ENCODE measurements at places on chromosomes 2 and 18.
A peak's percentile ranks its signal among the peaks of the same experiment; 100 is the strongest.

- no peak for DNase-seq
Measured at GRCh38 chr2:77325395-77325794, 196.8 kb downstream of the LRRTM4 start.

DNA sequence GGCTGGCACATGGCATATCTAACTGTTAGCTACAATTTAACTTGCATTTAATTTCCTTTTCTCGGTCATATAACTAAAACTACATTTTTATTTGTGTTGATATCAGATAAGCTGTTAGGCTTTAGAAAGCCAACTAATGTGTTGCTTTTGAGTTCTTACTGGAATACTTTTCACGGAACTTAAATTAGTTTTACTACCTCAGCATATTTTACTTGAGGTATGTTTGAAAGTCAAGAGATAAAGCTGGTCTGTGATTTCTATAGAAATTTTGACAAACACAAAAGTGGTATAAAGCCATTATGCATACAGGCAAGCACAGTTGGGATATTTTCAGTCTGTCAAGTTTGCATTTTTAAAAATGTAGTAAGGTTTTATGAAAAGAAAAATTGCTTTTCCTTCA lies 162.6 kb downstream of the ZNF804A start:
- no peak for DNase-seq

- DNase-seq, result no peak
Measured at GRCh38 chr2:80292474-80292873, 12.1 kb downstream of the LRRTM1 start.

DNA sequence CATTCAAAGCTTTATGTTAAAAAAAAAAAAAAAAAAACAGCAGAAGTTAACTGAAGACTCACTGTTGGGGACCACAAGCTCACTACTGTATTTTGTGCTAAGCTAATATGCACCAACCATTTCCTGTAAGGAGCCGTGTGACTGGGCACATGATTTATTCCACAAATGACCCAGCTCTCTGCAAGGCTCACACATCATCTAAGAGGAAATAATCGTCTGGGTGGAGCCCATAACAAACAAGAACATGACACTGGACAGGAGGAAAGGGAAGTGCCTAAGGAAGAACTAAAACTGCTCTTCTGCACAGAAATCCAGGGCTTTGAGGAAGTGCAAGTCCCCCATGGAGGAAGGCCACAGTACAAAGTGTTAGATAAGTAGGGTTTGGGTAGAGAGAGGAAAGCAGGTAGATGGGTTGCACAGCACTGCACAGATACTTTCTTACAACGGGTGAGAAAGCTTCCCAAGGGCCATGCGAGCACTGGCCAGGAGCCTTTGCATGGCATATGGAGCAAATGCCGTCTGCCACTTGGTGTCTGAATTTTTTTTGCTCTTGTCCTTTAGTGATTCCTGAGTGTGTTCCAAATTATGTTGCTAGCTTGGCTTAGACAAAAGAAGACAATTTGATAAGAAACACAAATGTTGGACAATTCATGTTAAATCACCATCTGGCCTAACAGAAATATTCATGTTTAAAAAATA lies 24.4 kb downstream of the NFE2L2 start:
- DNase-seq, result no peak

GRCh38 chr2:18378020-18378653 lies 182.3 kb downstream of the RDH14 start:
- no peak for DNase-seq

- DNase-seq, result no peak
Measured at GRCh38 chr2:47260971-47261370, 105.9 kb upstream of the STPG4 start.

GRCh38 chr2:180110469-180110868 lies 103.4 kb upstream of the CWC22 start:
- DNase-seq, result no peak

- DNase-seq, result no peak
Measured at GRCh38 chr2:171924170-171924942, 2.1 kb downstream of the HAT1 start.

- no peak for DNase-seq
Measured at GRCh38 chr2:12205086-12205485, 458.7 kb downstream of the LPIN1 start.

DNA sequence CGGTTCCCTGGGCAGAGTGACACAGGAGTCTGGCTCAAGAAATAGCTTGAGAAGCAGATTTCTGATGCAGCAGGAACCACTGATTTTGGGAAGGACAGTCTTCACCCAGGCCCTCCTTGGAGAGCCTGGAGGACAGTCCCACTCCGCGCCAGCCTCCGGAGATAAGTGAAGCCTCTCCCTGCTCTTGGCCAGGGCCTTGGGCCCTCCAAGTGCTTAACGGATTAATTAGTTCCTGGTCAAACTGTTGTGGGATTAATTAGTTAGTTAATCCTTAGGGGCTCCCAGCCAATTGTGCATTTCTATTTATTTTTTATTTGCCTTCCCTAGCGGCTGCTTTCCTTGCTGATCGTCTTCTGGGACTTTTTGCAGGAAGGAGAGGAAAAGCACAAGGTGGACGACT lies 19.6 kb downstream of the CPLX4 start:
- no peak for DNase-seq

DNA sequence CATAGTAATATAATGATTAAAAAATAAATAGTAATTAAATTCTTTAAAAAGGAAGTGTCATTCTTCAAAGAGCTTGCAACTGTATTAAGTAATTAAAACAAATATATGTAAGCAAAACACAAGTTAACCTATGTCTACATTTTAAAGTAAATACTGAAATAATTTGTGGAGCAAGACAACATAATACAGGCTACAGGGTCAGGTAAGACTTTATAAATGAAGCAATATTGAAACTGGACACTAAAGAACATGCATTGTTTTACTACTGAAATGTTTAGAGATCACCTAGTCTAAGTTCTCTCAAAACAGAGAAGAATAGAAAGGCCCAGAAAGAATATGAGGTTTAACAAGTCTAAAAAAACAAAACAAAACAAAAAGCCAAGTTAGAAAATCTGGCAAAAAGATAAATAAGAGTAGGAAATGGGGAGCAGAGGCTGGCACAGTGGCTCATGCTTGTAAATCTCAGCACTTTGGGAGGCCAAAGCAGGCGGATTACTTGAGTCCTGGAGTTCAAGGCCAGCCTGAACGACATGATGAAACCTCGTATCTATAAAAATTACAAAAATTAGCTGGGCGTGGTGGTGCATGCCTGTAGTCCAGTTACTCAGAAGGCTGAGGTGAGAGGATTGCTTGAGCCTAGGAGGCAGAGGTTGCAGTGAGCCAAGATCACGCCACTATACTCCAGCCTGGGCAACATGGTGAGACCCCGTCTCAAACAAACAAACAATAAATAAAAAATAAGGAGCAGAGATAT lies 34.4 kb downstream of the VPS54 start:
- DNase-seq, result no peak

GRCh38 chr18:44410740-44411139 lies 269.9 kb upstream of the SETBP1 start:
- DNase-seq, result no peak

GRCh38 chr2:46950314-46950713 lies 34.7 kb upstream of the MCFD2 start:
- no peak for DNase-seq

- DNase-seq, result no peak
Measured at GRCh38 chr2:205995260-205995659, 90.7 kb downstream of the INO80D start.

DNA sequence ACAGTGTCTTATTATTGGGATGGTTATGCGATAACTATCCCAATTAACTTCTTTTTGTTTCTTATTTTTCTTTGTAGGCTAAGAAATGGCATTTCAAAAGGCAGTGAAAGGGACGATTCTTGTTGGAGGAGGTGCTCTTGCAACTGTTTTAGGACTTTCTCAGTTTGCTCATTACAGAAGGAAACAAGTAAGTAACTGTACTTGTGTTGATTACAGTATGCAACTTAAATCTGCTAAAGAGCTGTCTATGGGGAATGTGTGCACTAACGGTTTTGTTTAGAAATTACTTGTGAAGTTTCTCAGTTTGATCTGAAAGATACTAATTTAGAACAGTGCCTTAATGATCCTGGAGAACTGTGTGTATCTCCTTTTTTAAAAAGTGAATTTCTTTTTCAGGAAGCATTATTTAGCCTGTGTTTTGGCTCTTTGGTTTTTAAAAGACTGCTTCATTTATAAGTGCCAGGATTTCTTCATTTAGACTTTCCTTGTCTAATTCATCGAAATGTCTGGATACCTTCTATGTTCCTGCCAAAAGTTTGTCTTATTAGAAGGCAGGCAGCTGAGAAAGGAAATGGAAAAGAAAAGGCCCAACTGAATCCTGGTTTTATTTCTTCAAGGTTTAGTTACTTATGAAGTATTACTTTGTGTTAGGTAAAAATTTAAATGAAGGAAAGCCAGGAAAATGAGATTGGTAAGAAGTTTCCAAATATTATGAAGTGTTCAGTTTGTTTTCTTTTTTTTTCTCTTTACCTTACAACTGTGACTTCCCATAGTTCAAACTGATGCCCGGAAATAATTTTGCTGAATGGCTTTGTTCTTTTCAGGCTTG lies 40.1 kb downstream of the GPD2 start:
- DNase-seq, result no peak

- DNase-seq, result no peak
Measured at GRCh38 chr2:10990561-10991111, 78.9 kb downstream of the KCNF1 start.

DNA sequence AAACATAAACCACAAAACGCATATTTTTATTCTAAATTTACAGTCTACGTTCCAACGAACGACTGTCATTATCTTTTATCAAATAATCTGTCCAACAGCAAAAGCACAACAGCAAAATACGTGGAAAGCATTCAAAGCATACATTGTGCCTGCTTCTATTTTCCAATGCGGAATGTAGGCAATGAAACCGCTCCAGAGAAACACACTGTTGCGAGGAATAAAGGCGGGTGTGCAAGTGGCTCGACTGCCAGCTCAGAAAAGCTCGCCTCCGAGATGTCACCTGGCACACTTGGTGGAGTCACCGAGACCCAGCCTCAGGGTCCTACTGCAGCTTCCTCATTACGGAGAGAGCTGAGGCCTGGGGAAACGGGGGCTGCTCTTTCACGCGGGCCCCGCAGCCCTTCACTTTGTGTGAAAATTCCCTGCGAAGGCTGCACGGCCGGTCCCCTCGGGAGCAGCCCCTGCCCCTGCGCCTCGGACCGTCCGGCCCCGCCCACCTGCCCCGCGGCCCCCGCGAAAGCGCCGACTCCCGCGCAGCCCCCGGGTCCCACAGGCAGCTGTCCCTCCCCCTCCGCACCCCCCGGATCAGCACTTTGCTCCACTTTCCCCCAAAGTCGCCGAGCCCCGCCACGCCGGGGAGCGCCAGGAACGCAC lies 752 bp downstream of the MGAT4A start:
- DNase-seq, result peak; percentile 27

DNA sequence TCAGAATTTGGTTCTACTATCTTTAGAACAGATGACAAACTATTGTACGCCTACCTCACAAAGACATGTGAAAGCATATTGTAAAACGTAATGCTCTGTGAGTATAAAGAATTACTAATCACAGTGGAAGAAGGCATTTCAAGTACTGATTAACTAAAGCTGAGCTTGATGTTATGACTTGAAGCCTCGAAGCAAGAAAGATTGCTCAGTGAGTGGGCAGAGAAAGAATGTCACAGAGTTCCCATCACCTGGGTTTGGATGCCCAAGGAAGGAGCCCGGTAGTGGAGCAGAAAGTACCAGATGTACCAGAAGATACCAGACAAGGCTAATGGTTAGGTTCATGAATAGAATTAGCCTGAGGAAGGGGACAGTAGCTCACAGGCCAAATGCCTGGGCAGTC lies 39.5 kb upstream of the FAM110C start:
- DNase-seq, result no peak

GRCh38 chr18:46419391-46420141 lies 237.5 kb downstream of the LOXHD1 start:
- no peak for DNase-seq

DNA sequence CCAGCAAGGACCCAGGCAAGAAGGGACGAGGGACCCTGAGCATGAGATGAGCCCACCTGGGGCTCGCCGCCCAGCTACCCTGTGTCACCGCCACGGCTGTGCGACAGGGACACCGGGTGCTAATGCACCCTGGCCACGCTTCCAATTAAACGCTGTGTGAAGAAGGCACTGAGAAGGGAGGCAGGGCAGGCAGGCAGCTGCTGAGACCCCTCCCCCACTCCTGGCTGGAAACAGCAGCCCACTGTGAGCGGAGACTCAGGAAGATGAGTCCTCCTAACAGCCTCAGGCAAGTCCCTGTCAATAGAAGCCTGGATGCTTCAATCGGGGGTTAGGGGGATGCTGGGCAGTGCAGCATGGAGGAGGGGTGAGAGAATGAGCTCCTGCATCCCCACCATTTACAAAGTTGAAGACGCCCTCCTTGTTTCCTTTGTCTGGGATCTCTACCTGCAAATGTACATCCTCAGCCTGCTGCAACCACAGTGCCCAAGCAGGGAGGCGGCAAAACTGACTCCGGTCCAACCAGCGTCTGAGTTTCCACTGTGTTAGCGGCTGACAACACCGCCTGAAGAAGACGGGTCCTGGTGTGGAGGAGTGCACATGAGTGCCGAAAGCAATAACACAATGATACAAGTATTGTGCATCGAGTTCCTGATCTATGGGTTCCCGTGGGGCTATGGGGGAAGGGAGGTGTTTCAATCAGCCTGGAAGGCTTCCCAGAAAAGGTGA lies 12.8 kb downstream of the TMEM163 start:
- DNase-seq, result no peak

GRCh38 chr18:62321201-62321600 lies 3.9 kb upstream of the TNFRSF11A start:
- DNase-seq, result no peak

DNA sequence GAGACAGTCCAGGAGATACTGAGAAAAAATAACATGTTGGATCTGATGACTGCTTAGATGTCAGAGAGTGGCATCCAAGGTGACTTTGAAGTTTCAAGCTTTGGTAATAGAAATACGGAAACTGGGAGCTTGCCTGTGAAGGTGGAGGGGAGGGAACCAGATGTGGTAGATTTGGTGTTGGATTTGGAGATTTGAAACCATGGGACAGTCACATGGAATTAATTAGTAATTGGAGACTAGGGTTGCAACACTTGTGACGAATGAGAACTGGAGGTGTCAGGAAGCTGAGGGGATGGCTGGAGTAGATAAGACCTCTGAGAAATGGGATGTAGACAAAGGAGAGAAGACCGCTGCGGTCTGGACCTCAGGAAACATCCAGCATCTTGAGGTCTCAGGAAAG lies 46.7 kb downstream of the RPL37A start:
- no peak for DNase-seq

DNA sequence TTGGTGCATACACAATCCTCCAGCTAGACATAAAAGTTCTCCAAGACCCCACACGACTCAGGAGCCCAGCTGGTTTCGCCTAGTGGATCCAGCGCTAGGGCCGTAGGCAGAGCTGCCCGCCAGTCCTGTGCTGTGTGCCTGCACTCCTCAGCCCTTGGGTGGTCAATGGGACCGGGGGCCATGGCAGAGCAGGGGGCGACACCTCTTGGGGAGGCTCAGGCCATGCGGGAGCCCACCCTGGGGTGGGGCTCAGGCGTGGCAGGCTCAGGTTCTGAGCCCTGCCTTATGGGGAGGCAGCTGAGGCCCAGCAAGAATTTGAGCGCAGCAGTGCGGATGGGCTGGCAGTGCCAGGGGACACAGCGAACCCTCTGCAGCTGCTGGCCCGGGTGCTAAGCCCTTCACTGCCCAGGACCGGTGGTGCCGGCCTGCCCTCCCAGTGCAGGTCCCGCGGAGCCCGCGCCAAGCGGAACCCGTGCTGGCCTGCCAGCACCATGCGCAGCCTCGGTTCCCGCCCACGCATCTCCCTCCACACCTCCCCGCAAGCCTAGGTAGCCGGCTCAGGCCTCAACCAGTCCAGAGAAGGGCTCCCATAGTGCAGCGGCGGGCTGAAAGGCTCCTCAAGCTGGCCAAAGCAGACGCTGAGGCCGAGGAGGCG lies 1566.6 kb upstream of the SLC39A10 start:
- no peak for DNase-seq
